ENCODE measurements at places on chromosomes 7 and 10. TPM values are rescaled to one million over a fixed set of nuclear protein-coding genes. Genes with fewer than 3 reads are reported as not detected.

- no peak for DNase-seq
Observed at GRCh38 chr10:74824900-74825370, 1.5 kb upstream of the KAT6B start.

GRCh38 chr10:131929122-131929845 lies 28.5 kb downstream of the PPP2R2D start:
- DNase-seq = no peak

- no peak for DNase-seq
Observed at GRCh38 chr10:118925404-118926071, 104.0 kb upstream of the NANOS1 start.

The TUBB8 gene
- not detected for total RNA-seq

The GNAI1 gene
- 152 TPM for total RNA-seq
